Activated CD4-positive, alpha-beta T cell treated with anti-CD3 and anti-CD28 coated beads for 1 hour (primary cell): ENCODE measurements at places on chromosomes 4 and X.

DNA sequence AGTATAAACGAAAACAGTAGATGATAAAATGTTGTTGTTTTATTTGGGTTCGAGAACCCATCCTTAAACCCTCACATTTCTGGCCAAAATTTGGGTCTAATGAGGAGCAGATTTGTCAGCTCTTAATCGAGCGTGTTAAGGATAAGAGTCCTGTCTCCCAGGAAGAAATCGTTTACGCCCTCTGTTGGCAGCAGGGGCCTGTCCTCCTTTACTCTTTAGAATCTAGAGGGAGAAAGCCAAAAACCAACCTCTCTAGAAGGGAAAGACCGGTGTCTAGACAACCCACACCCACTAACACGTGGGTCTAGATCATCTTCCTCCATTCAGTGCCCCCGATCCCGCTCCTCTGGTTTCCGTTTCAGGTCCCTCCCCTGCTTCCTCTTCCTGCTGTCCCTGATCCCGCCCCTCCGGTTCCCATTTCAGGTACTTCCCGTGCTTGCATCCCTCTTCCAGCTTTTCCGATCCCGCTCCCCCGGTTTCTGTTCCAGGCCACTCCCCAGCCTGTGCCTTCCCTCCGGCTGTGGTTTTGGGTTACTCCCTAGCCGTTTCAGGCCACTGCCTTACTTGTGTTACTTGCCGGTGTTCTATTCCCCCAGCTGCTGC lies 339.1 kb downstream of the PAPSS1 start:
- DNase-seq = no peak

- no peak for DNase-seq
These were observed 632 bp downstream of the CCSER1 start for GRCh38 chr4:90127706-90128345.

GRCh38 chrX:13747836-13748235 lies 13.3 kb downstream of the OFD1 start:
- no peak for DNase-seq

DNA sequence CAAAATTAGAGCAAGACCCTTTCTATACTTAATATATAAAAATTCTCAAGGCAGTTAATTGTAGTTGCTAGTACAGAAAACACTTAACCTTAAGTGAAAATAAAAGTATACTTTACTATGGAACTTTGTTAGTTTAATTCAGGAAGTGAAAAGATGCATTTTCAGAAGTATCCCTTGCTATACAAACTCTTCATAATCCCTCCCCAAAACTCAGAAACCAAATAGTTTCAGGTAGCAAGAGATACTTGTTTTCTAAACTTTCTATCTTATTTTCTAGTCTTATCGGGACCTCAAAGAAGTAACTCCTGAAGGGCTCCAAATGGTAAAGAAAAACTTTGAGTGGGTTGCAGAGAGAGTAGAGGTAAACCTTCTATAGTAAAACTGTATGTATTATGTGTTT lies 14.3 kb downstream of the PAICS start:
- no peak for DNase-seq

DNA sequence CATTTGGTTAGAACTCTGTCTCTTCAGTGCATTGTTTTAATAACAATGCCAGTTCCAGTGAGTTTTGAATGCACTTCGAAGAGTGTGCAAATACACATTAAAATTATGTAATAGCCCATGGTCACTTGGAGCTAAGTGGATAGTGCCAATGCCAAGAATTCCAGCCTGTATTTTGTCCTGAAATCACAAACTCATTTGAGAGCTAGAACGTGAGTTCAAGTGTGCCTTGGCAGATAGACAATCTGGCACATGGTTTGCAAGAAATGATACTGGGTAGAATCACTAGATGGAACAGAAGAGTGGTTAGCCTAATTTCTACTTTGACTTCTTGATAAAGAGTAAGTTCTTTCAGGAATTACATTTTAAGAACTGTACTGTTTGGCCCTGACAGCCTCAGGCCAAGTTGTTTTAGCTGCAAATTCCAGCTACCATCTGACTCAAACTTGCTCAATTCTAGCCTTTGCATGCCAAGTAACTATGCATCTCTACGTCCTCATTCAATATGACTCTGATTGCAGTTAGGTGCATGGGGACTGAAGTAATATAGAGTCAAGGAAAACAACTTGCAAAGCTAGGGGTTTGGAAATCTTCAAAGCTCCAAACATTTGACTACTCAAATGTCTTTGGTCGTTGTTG lies 131.9 kb upstream of the SMIM31 start:
- DNase-seq = no peak

DNA sequence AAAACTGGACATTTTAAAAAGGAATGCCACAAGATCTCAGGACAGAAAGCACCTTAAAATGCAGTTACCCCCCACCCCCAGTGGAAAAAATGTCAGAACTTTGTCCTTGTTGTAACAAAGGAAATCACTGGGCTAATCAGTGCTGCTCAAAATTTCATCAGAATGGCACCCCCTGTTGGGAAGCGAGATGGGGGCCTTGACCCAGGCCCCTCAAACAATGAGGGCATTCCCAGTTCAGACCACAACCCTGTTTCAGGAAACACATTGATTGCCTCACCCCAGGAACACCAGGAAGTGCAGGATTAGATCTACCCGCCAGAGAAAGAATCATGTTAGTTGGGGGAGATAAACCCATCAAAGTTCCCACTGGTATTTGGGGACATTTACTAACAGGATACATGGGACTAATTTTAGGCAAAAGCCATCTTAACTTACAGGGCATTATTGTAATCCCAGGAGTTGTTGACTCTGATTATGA lies 16.4 kb downstream of the SPIN2B start:
- DNase-seq = no peak

GRCh38 chr4:138204507-138204906 lies 37.6 kb downstream of the SLC7A11 start:
- DNase-seq = no peak

- DNase-seq = no peak
These were observed 2.1 kb downstream of the GPR101 start for GRCh38 chrX:137031517-137032340.

GRCh38 chr4:119490335-119490734 lies 138.3 kb downstream of the PDE5A start:
- DNase-seq = no peak

GRCh38 chrX:152844256-152844655 lies 13.4 kb downstream of the NSDHL start:
- no peak for DNase-seq

GRCh38 chr4:15893962-15894361 lies 44.6 kb downstream of the FGFBP1 start:
- DNase-seq = no peak

GRCh38 chr4:101292901-101293300 lies 54.4 kb downstream of the PPP3CA start:
- DNase-seq = no peak

GRCh38 chr4:183773790-183774189 lies 114.7 kb downstream of the TRAPPC11 start:
- DNase-seq = no peak

DNA sequence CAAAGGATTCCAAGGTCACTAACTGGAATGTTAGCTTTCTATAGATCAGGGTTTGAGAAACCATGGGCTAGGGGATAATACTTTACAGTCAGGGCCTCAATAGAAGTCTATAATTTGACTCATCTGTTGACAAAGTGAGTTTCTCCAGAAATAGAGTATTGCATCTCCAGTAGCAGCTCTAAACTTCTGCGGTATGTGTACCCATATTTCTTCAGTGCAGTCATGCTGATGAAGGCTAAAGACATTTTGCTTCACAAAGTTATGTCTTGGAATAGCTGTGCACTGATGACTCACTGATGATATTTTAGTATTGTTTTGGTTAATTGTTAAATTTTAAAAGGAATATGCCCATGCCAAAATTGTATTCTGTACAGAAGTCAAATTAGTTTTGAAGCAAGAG lies 464.9 kb upstream of the AMOT start:
- no peak for DNase-seq

DNA sequence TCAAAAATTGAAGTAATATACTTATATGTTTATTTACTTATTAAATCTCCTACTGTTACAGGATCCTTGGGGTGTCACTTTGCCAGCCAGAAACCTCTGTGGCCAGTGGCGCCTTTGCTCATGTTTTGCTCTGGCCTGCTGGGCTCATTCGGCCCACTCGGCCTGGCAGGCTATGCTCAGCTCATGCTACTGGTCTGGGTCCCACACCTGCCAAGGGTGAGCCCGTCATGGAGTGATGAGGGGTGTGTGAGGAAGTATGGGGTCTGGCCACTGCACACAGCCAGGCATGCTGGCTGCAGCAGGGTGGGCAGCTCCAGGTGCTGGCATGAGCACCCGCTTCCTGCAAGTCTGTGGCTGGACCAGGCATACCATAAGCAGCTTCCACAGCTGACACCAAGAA lies 25.1 kb downstream of the ADH7 start:
- no peak for DNase-seq

- DNase-seq = no peak
These were observed 1.9 kb upstream of the SNX25 start for GRCh38 chr4:185207466-185207865.

DNA sequence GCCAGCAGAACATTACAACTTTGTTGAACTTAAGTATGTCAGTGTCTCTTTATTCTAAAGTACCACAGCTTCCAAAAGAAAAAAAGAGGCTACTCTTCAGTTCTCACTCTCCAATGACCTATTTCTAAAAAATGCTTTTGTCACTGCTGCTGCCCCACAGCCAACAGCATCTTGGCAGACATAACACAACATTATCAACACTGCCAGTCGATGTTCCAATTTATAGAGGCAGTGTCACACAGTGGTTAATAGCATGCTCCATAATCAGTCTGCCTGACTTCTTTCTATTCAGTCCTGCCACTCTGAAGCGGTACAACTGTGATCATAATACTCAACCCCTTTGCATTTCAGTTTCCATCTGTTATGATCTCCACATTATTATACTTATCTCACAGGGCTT lies 69.2 kb downstream of the PLS3 start:
- no peak for DNase-seq

GRCh38 chrX:66547847-66548369 lies 91.0 kb downstream of the EDA2R start:
- DNase-seq = no peak

DNA sequence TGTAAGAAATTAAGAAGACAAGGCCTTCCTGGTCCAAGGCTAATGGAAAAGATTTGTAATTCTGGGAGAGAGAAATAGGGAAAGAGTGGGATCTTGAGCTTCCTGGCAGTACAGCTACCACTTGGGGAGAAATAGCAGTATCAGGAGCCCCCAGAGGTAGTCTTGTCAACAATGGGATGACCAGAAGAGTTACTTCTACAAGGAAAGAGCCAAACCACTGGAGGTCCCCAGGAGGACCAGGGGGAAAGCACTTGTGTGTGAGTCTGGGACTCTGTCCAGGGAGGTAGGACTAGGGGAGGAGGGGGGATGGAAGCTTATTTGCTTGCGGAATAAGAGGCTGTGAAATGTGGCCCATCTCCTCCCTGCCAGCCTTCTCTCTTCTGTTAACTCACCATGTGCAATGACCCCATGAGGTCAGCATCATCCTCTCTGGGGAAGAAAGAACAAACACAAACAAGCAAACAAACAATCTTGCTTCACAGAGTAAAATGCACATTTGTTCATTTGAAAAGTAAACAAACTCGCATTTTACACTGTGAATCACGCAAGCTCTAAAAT lies 160.1 kb downstream of the STK32B start:
- no peak for DNase-seq

DNA sequence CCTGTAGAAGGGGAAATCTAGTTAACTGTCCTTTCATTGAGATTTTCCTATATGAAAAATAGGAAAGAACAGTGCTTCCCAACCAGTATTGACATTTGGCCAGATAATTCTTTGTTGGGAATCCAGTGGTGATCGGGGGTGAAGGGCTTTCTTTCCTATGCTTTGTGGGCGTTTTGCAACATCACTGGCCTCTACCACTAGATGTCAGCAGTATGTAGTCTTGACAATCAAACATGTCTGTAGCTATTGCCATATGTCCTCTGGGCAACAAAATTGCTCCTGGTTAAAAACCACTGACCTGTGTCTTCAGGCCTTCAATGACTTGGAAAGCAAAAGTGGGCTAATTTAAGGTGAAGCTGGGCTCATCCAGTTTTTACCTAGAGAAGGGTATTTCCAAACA lies 658.5 kb downstream of the DACH2 start:
- DNase-seq = no peak

GRCh38 chr4:36997727-36998126 lies 246.8 kb upstream of the NWD2 start:
- no peak for DNase-seq

- no peak for DNase-seq
These were observed 13.3 kb downstream of the CETN2 start for GRCh38 chrX:152817078-152817764.

GRCh38 chrX:53239474-53239873 lies 14.5 kb upstream of the KDM5C start:
- DNase-seq = no peak

DNA sequence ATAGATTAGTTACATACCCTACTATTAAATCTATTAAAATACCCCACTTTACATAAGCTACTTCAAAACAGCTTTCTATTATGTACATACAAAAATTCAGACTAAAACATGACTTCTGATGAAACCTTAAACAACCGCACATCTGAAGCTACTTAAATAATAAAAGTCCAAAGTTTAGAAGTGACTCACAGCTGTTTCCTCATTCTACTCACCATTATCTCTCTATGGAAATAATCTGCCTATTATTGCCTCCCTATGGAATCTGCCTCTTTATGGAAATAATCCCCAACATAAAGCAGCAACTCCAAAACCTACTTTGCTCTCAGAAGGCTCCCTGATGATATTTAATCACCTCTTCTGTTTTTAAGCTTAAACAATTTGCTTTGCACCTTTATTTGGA lies 15.7 kb upstream of the BANK1 start:
- DNase-seq = no peak

DNA sequence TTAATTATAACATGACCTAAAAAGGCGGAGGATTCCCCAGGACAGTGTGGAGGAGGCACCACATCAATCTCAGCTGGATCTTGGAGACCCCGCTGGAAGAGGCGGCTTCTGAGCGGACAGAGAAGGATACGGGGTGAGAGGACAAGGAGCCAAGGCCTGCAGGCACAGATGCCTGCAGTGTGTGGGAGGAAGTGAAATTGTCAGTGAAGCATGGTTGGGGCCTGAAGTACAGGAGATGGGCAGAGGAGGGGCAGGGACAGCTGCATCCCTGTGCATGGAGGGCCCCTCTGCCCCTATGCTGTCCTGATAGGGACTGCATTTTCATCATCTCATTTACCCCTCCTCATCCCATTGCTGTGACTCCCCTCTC lies 1.7 kb upstream of the SLC2A9 start:
- DNase-seq = no peak
